ENCODE measurements at places on chromosomes 1 and 21.

GRCh38 chr1:9520411-9520810 lies 18.9 kb upstream of the SLC25A33 start:
- DNase-seq, result no peak

- no peak for DNase-seq
Measured at GRCh38 chr1:220322570-220322969, 50.3 kb upstream of the RAB3GAP2 start.

DNA sequence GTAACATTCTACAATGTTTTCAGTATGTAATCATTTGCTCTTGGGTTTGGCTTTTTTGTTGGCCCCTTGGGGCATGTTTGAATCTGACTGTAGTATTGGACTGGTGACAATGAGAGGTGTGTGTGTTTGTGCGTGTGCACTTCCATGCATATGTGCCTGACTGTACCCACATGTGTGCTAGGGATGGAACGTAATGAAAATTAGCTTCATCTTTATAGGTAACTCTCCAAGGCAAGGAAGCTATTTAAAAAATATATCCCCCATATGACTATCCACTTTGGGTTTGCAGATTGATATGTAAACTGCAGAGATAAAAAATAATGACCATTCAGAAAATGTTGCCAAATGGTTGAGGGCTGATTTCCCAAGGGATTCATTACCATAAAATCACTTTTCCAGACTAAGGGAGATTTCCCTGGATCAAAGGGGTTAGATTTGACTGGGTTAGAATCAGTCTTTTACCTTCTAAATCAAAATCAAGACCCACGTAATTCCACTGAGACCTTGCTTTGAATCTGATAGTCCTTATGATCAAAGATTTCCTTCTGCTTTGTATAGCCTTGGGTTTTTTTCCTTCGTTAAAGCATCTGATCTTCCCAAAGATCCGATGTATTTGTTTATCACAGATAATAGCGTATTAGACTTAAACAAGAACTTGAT lies 189.7 kb downstream of the CENPF start:
- no peak for DNase-seq

DNA sequence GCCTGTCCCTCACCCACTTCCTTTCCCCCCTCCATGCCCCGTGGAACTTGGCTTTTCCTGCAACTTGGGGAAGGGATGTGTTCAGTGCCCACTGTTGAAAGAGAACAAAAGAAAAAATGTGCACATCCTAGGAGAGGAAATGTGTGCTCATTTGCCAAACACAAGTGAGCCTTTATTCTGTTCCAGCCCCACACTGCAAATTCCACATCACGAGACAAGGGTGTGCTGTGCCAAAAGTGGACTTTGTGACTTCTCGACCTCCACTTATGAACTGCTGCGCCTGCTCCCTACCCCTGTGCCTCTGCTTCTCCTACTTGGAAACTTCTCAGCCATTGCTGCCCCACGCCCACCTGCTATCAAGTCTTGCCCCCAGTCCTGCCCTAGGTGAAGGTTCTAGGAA lies 97.0 kb upstream of the GRIK3 start:
- DNase-seq, result no peak

GRCh38 chr1:92095874-92096273 lies 15.7 kb downstream of the BTBD8 start:
- no peak for DNase-seq

- DNase-seq, result no peak
Measured at GRCh38 chr1:42358791-42359190, 21.8 kb upstream of the RIMKLA start.

- DNase-seq, result no peak
Measured at GRCh38 chr1:214933375-214933774, 149.2 kb upstream of the KCNK2 start.

- DNase-seq, result no peak
Measured at GRCh38 chr1:56409112-56409691, 170.2 kb downstream of the PLPP3 start.

- peak; percentile 63 for DNase-seq
Measured at GRCh38 chr1:32240140-32240951, 6.7 kb upstream of the FAM167B start.

GRCh38 chr1:117044217-117044616 lies 15.9 kb upstream of the TTF2 start:
- no peak for DNase-seq

GRCh38 chr1:230254265-230254664 lies 171.9 kb downstream of the PGBD5 start:
- DNase-seq, result no peak

DNA sequence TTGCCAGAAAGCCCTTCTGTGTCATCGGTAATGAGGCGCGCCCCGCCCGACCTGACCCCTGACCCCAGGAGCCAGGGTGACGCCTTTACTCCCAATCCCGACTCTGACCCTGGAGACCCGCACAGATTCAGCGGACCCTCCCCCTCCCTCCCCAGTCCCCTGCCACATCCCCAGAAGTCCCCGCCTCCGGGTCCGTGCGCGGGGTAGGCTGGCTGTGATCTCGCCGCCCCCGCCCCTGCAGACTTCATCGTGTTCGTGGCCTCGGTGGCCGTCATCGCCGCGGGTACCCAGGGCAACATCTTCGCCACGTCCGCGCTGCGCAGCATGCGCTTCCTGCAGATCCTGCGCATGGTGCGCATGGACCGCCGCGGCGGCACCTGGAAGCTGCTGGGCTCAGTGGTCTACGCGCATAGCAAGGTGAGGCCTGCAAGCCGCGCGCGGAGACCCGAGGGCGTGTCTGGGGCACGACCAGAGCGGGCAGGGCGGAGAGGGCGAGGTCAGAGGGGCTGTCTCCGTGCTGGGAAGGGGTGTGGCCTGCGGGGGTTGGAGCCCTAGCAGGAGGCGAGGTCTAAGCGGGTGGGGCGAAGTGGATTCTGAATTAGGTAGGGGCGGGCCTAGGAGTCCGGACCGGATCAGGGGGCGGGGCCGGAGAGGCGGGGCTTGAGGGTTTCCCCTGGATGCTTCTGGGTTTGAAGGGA lies 34.8 kb downstream of the KCNQ4 start:
- peak; percentile 85 for DNase-seq

- DNase-seq, result no peak
Measured at GRCh38 chr1:218488986-218489385, 143.8 kb downstream of the TGFB2 start.

GRCh38 chr1:110610084-110610483 lies 3.9 kb upstream of the KCNA2 start:
- no peak for DNase-seq

DNA sequence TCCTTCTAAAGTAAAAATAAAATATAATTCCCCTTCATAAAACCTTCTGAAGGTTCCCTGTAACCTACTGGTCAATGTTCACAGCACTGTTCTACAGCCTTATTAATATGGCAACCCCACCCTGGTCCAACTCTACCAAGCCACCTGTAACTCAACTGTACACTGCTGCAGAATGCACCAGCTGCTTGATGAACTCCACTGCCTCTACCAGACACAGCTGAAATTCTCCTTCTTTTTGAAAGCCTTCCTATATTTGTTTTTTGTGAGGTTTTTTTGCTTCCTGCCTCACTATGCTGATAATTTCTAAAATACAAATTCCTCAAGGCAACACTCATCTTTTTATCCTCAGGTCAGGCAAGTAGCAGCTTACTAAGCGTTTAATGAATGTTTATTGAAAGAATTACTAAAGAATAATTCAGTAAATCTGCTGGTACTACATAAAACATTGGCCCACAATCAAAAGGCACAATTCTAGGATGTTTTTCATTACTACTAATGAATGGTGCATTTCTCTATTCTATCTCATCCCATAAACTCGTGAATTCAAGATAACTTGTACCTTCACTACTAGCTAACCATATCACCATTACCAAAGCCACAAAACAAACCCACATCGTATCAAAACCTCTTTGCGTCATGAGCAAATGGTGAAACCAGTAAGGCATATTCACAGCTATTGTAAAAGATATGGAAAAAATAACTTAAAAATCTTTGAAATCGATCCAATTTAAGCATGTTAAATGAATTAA lies 2.4 kb downstream of the SSX2IP start:
- no peak for DNase-seq

GRCh38 chr1:10232163-10232562 lies 21.8 kb downstream of the KIF1B start:
- DNase-seq, result no peak

DNA sequence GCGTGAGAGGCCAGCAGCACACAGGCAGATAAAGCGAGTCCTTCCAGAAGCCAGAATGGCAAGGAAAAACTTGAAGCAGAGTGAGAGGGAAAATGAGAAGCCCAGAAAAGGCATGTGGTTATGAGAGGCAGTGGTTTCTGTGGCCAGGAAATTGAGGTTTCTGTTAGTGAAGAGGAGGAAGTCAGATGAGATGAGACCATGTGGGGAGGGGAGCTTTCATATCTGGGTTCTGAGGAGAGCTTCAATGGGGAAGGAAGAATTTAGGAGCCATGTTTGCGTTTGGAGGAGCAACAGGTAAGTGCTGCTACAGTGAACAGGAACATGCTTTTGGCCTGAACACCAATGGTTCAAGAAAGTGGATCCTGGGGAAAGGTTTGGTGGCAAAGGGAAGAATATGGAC lies 6.1 kb upstream of the CD1A start:
- DNase-seq, result peak; percentile 39

DNA sequence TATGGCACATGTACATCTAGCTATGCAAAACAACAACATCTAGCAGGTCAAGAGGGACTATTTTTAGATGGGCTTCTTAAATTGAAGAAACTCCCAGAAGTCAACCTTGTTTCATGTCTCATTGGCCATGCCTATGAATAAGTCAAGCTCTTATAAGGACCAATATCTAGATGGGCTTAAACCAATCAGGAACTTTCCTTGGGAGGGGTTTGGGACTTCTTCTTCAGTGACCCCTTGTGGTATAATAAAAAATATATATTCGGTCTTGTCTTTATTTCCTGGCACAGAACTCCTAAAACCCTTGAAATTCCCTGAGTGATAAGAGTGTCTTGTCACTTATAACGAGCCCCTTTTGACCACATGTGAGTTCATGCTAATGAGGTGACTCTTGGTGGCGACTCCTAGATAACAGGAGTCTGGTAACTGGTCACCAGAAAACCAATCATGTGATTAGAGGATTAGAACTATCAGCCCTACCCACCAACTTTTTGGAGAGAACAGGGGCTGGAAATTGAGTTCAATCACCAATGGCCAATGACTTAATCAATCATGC lies 218.3 kb downstream of the HHIPL2 start:
- DNase-seq, result no peak

DNA sequence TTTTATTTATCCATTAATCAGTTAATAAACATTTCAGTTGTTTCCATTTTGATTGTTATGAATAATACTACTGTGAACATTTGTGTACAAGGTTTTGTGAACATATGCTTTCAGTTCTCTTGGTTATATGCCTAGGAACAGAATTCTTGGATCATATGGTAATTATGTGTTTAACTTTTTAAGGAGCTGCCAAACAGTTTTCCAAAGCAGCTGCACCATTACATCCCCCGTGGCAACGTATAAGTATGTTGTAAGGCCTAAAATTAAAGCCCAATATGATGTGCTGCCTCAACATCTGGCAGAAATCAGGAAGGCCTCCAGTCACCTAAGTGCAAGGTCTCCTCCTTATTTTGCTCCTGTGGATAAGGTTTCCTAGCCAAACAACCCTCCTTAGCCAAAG lies 235.6 kb upstream of the CACYBP start:
- no peak for DNase-seq

DNA sequence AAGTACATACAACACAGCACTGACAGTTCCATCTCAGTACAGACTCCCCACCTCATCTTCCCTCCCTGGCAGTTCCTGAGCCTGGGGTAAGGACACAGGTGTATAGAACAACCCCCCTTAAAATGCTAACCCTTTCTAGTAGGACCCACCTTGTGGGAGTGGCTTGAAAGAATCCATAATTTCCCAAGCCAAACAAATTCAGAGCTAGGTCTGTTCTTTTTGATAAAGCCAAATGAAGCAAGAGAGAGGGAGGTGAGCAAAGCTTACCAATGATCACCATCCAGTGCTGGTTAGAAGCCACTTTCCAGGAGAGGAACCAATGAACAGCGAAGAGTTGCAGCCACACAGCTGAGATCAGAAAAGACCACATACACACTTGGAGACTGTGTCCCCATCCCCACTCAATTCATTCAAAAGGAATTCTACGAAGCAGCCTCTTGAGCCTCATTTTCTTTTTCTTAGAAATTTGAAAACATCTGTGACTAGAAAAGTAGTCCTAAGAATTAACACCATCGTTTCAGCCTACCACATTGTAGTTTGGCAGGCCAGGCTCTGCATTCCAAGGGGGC lies 9.2 kb downstream of the UBE2Q1 start:
- DNase-seq, result no peak

DNA sequence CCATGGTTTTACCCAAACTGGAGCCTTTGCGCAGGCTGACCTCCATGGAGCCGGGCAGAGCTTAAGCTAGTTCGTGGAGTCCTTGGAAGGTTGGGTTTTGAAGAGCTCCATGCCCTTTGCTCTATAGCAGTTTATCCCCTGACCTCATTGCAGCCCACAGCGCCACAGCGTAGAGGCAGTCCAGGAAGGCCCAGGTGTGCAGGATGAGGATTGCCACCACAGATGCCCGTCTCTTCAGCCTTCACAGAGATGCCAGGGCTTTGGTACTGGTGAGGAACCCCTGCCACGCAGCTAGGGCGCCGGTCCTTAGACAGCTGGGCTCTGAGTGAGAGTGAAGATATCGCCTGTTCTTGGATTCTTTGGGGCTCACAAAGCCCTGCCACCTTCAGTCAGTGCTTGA lies 138.6 kb downstream of the PEX14 start:
- DNase-seq, result no peak

GRCh38 chr1:24860841-24861240 lies 69.2 kb downstream of the RUNX3 start:
- no peak for DNase-seq

DNA sequence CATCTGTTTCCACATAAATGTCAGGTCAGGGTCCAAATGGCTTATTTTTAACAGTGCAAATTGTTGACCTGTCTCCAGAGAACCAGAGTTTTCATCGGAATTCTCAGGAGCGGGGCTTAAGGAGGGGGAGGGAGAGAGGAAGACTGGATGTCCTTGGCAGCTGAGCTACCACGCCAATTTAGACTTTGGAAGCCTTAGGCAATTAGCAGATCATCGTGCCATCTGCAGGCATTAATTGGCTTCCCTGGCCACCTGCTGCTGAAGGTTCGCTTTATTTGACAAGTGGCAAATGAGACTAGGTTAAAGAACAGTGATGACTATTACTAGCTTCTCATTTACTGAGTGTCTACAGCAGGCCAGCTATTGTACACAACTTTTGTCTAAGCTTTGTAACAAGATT lies 43.7 kb downstream of the HLX start:
- no peak for DNase-seq

DNA sequence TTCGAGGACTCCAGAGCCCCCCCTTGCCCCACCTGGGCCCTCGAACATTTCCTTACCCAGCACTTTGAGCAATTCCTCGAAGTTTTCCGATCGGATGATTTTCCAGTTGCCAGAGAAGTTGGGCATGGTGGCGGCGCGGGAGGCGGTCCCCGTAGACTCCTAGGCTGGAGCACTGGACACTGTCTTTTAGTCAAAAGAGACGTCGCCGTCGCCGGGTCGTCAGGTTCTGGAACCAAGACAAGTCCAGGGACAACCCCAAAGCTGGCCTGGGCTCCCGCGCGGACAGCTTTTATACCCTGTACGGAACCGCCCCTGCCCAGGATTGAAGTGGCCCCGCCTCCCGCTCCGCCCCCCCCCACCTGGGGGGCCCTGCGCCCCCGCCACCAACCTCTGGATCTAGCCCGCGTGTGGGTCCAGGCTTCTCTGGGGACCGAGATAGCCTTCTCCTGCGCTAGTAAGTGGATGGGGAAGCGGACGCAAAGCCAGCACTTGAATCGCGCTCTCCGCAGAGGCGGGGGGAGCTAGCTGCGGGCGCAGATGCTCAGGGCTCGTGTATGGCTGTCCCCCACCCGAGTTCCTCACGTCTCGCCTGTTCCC lies at the start of gene CRABP2:
TSS of gene CRABP2 (minus strand) at position 263 of the 597 bp plus-strand sequence. CDS start at position 126, 137 bp downstream.
- no peak for DNase-seq

- DNase-seq, result no peak
Measured at GRCh38 chr1:177315261-177315660, 144.5 kb downstream of the BRINP2 start.
